ENCODE measurements at places on chromosomes 11 and 22.

DNA sequence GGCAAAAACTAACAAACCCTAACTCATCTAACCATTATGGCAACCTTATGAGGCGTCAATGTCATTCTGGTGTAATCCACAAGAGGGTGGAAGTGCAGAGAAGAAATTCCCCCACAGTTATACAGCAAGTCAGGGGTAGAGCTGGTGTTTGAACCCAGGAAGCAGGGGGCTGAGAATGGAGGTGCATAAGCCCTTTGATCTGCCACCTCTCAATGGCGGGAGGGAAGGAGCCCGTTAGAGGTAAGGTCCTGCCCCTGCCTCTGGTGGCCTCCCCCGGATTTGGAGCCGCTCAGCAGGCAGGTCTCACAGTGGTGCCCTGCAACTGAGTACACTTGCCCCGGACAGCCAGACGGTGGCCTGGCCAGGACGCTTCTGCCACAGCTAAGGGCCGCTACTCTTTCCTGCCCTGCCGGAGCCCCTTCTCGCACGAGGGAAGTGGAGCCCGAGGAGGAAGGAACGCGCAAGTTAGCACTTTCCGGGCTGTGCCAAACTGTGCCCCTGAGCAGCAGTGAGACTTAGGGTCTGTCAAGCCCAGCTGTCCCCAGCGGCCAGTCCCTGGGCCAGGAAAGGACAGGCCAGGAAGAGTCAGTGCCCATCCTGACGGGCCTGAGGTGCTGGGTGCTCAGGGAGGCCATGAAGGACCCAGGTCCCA is 1.1 kb downstream of the FXYD2 start:
- no peak for DNase-seq

DNA sequence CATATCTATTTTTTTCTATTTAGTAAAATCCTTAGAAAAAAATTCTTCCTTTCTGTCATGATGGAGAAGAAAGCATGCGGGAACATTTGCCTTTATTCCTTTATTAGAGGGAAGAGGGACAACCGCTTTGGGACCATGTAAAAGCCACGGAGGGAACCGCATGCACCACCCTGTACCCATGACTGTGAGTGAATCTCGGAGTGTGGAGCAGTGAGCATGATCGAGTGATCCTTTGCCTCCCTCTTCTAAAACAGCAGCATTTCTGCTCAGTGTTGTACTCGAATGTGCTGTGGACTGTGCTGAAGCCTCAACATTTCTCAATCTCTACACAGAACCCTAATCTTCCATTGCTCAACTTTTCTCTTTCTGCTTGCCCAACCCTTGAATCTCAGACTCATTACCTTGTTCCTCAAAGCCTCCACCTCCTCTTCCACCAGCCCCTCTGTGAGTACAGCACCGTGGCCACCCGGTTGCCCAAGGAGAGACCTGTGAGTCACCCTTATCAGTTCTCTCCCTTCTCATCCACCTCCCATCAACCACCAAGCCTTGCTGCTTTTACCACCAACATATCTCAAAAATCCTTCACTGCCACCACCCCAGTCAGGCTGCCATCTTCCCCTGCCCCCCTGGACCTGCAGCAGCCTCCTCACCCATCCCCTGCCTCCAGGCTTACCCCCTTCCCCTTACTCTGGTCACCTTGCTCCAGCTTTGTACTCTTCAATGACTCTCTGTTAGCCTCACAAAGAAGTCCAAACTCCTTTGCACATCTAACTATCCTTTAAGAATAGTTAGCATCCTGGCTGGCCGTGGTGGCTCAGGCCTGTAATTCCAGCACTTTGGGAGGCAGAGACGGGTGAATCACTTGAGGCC is 103.1 kb downstream of the NAT10 start:
- DNase-seq: no peak

DNA sequence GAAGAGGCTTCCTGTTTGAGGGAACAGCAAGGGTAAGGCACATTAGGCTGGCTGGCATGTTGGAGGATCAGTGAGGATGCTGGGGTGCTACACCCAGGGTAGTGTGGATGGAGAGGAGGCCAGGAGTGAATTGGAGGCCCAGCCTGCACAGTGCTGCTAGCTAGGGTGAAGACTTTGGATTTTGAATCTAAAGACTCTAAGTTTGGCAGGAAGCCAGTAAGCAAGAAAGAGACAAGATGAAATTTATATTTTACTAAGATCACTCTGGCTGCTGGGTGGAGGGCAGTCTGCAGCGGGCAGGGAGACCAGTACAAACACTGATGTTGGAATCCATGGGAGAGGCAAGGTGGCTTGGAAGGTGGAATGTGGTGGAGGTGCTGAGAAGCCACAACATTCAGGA is 43.6 kb downstream of the TSPAN18 start:
- DNase-seq: no peak

- no peak for DNase-seq
Observed at GRCh38 chr22:24450610-24451009, 23.2 kb downstream of the ADORA2A start.

DNA sequence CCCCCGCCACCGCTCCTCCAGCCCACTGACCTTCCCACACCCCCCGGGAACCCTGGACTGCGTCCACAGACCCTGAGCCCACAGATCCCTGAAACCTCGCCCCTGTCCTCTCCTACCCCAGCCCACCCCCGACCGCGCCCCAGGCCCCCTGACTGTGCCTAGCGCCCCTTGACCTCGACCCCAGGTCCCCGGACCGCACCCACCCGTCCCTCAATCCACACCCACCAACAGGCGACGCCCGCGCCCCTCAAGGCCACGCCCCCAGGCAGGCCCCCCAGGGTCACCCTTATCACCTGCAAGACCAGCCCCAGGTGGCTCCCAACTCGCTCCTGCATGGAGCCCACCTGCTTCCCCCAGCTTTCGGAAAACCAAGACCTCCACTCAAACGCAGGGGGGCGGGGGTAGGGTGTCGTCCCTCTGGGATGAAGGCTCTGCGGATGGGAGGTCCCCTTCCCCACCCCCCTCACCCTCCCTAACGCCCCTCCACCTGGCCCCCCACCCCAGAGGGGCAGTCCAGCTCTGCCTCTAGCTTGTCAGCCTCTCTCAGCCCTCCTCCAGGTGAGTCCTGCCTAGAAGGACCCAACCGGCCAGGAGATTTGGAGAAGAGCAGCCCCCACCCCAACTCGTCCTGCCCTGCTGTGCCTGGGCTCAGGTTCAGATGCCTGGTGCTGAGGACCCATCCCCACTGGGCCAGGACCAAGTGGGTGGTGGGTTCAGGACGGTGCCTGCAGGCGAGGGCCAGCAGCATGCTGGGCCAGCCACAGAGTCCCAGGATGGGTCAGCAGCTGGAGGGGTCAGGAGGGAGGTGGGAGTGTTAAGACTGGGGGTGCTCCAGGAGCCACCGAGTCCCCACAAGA is 3.1 kb upstream of the IL17REL start:
- no peak for DNase-seq

- DNase-seq: no peak
Observed at GRCh38 chr11:130144861-130145281, 14.7 kb upstream of the ST14 start.

DNA sequence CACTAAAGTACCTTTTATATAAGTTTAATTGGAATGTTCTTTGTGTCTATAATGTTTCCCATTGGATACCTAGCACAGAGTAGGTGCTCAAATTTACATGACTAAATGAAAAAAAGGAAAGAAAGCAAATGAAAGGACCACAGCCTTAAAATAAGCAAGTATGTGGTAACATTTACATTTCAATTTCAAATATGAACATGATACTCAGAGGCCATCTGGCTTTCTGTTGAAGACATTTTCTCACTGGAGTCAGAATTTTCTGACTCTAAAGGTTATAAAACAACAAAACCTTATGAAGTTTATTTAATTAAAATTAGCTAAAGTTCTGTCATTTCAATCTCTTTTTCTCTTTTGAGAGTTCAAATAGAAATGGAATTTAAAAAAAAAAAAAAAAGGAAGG is 904 bp upstream of the ANGPTL5 start:
- DNase-seq: no peak

GRCh38 chr11:94769880-94770279 is 1.7 kb downstream of the AMOTL1 start:
- DNase-seq: no peak

DNA sequence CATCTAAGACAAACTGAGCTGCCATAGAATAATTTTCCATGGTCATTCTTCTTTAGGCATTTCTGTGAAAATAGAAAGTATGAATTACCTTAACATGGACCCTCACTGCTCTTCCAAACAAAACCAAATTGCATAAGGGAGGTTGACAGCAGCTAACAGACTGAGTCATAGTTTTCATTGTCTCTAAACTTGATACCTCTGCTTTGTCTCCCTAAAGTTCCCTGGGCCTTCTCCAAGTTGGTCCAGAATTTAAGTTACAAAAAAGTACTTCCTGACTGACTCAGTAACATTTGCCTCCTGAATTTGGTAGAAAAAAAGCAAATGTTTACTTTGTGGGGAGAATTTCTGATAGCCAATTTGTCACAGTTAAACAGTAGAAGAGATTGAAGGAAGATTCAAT is 3.0 kb downstream of the OR8D1 start:
- DNase-seq: no peak

GRCh38 chr22:33400061-33400840 is 342.1 kb upstream of the SYN3 start:
- no peak for DNase-seq

GRCh38 chr11:1866226-1866625 is 13.3 kb downstream of the LSP1 start:
- no peak for DNase-seq

DNA sequence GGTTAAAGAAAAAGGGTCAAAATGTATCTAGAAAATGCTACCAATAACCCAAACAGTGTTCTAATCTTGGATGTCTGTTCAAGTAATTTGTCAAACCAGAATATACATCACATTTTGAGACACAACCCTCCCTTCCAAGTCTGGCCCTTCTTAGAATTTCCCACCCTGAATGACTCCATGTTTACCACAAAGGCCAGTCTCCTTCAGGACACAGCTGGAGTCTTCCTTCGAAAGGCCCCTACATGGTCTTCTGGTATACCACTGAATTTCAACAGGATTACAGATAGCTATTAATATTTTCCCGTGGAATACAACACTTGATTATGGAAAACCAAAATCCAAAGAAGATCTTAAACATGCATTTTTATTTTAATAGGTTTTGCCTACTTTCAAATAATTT is 10.2 kb downstream of the CCDC34 start:
- DNase-seq: no peak

DNA sequence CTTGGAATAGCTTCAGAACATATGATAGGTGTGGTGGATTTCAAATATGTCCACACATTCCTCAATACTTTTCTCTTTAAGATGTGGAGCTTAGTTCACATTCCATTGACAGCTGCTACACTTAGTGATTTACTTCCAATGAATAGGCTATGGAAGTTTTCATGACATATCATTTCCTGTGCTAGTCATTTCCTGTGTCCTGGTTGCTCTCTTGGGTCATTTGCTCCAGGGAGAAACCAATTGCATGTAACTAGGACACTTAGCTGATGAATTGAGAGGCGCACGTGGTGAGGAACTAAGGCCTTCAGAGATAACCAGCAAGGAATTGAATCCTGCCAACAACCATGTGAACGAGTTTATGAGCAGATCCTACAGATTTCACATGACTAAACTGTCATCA is 120.9 kb downstream of the SLC17A6 start:
- DNase-seq: no peak

GRCh38 chr22:19271856-19272535 is 19.5 kb downstream of the CLTCL1 start:
- DNase-seq: no peak

DNA sequence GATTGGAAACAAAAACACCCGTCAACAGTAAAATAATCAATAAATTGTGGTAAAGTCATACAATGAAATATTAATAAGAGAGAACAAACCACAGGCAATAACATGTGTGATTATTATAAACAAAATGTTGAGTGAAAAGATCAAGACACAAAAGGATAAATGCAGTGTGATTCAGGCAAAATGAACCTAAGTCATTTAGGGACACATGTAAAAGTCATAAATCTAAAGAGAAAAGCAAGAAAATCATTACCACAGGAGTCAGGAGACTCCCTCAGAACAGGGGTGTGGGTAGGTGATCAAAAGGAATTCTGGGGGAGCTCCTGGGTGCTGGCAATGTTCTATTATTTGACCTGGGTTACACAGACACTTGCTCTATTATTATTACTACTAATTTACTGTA is 47.9 kb upstream of the PPP2R1B start:
- no peak for DNase-seq

GRCh38 chr11:17736930-17737817 is 2.6 kb downstream of the KCNC1 start:
- DNase-seq: no peak

DNA sequence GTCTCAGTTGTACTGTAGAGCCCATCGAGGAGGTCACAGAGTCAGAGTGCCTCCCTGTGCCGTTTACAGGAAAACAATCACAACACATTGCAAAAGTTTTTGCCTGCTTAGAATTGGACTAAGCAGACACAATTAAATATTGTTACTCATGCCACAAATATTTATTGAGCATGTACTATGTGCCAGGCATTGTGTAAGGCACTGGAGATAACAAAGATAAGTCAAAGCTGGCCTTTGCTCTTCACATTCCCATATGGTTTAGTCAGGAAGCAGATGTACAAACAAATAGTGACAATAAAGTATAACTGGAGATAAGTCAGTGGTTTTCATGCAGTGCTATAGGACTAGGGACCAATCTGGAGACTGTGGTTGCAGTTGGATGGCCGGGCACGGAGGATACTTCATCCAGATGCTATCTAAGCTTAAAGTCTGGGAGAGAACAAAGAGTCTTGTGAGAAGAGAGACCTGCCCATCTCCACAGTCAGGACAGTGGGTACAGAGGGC is 550.7 kb downstream of the INSC start:
- DNase-seq: no peak

DNA sequence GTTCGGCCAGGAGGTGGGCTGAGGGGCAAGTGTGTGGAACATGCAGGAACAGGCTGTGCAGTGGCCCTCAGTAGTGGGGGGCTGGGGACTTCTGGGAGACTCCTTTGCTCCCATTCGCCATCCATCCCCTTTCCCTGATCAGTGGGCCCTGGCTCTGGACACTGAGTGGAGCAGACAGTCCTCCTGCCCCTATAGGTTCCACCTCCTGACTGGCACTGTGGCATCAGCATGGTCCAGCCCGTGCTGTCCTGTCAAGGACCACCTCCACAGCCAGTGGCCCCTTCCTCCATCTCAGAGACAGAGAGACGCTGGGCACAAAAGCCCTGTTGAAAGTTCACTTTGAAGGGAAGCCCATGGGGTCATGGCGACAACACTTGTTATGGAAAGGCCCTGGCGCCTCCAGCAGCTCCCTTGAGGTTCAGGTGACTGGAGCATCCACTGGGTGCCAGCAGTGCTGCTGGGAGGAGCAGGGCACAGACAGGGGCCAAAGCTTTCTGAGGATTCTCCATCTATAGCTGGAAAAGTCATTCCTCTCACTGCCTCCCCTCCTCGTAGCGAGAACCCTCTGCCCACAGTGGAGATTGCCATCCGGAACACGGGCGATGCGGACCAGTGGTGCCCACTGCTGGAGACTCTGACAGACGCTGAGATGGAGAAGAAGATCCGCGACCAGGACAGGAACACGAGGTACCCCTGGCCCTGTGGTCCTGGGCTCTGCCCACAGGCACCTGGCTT is 5.6 kb downstream of the DERL3 start:
- DNase-seq: no peak

DNA sequence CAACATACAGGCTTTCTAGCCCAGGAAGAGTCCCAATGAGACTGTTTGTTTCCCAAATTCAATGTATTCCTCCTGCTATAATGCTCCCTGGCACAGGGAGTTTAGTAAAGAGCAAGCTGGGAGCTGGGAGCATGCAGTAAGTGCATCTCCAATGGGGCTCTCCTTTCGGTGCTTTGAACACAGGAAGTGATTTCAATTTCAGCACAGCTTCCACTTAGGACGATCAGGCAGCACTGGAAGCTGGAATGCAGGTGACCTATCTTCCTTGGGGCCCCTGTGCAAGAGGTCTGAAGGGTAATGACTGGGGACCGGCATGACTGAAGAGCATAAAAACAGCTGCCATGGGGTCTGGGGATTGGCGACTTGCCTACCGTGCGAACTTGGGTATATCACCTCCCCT is 76.0 kb downstream of the LARGE1 start:
- DNase-seq: no peak

Data from CMK (cell line).